ENCODE measurements at places on chromosomes 6 and 20. TPM values are rescaled to one million over a fixed set of nuclear protein-coding genes. Genes with fewer than 3 reads are reported as not detected.

- no peaks in the 10 kb centered on the region for H3K36me3 ChIP-seq
- no peaks in the 10 kb centered on the region for H3K27me3 ChIP-seq
- no peak overlapping the region for H3K4me3 ChIP-seq
- H3K27ac ChIP-seq, result no peak overlapping the region
Observed at GRCh38 chr6:100482698-100483097, 18.0 kb upstream of the SIM1 start.

- DNase-seq, result no peak
- H3K27me3 ChIP-seq, result no peaks in the 10 kb centered on the region
- no peaks in the 10 kb centered on the region for H3K4me1 ChIP-seq
Observed at GRCh38 chr6:161694995-161695394, 421.1 kb upstream of the AGPAT4 start.

DNA sequence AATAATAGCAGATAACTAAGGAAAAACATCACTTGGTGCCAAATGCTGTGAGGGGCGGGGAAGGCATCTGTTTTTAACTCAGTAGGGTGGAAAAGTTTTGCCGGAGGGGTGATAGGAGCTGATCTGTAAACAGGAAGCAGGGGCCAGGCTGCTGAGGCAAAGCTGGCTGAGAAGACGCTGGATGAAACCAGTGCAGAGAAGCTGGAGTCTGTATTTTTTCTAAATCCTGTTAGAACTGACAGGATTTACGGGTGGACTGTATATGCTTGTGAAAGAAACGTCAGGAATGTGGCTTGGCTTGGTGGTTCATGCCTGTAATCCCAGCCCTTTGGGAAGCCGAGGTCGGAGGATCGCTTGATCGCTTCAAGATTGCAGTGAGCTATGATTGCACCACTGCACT, 5.6 kb downstream of the PCMTD2 start:
- H3K4me1 ChIP-seq, result peaks cover 22% of the 10 kb centered on the region
- H3K4me3 ChIP-seq, result no peak overlapping the region

DNA sequence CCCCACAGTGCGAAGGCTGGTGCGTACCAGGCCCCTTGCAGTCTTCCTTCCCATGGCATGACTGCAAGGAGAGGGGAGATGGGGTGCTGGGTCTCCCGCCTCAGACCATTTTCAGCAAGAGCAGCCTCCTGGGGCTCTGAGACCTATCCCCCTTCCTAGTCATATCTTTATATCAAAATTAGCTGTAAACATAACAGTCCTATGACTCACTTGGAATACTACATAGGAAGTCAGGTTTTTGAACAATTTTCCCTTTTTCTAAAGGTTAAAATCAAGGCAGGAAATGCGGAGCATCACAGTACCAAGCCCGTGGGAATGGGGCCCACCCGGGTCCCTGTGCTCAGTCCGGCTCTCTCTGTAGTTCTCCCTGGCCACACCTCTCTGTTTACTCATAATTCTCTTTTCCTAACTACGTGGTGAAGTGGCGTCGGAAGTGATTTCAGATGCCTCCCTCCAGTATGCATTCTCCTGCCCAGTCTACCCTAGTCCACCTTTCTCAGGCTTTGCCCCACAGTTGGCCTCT, 109.8 kb upstream of the TMEM170B start:
- peaks cover 4% of the 10 kb centered on the region for H3K4me1 ChIP-seq
- no peak overlapping the region for H3K4me3 ChIP-seq
- H3K36me3 ChIP-seq, result no peaks in the 10 kb centered on the region

Gene SMAP1
- total RNA-seq, result 19.7 TPM

Data from naive thymus-derived CD4-positive, alpha-beta T cell (primary cell).